ENCODE measurements at places on chromosomes 16 and 17.

- DNase-seq, result no peak
Observed at GRCh38 chr17:72862276-72862999, 230.1 kb downstream of the SLC39A11 start.

DNA sequence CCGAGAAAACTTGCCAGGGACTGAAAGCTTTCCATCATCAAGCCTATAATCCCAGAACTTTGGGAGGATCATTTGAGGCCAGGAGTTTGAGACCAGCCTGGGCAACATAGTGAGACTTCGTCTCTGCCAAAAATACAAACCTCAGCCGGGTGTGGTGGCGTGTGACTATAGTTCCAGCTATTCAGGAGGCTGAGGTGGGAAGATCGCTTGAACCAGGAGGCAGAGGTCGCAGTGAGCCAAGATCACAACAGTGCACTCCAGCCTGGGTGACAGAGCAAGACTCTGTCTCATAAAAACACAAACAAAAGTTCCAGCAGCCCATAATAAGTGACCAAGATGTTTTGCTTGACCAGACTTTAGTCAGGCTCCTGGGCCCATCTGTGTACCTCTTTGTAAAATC is 1.9 kb downstream of the MEAK7 start:
- DNase-seq, result no peak

- DNase-seq, result no peak
Observed at GRCh38 chr17:41730479-41730878, 4.0 kb downstream of the HAP1 start.

DNA sequence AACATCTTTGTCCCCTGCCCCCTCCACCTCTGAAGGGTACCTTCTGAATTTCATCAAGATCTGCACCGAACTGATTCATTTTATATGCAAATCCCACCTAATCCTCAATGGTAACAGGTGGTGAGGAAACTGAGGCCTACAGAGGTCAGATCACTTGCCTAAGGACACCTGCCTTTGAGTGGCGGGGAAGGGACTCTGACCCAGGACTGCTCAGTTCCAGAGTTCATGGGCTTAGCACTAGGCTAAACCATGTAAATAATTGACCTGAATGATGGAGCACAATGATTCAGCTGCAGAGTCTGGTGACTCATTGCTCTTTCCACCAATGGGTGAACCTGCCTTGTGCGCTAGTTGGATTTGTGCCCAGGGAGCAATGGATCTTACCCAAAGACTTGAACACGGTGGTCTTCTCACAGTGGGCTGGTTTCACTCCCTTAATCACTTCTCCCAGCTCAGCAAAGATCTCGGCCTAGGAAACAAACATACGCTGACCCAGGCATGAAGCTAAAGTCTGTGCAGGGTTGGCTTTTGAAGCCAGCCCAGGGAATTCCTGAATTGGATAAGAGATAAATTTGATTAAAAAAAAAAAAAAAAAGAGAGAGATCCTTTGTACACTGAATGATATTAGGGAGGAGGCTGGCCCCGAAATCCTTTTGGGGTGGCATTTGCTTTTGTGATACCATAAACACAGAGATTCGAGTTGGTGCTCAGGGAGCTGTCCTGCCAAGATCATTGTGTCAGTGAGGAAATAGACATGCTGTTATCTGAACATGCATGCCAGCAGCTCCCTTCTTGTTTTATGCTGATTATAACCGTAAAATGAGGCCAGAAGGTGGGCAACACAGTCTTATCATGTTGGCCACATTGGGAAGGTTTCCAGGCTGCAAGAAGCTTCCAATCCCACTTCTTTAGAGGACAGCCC is 17.0 kb downstream of the CRYM start:
- DNase-seq, result peak; percentile 98

GRCh38 chr17:33944412-33944811 is 310.7 kb upstream of the CCL2 start:
- no peak for DNase-seq

DNA sequence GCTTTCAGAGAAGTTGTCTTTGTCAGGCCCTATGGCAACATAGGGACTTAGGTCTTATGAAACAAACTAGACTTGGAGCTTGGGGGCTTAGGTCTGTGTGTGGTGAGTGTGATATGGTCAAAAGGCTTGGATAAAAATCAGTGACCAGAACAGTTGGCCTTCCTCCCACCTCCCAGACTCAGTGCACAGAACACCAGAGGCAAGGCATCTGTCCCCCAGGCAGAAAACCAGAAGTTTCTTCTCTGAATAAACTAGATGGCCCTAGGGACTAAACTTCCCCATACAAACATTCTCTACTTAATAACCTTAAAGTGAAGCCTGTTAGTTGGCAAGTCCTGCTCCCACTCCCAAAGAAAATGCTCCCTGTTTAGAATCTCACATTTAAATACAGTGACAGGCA is 39.2 kb upstream of the PMFBP1 start:
- no peak for DNase-seq

DNA sequence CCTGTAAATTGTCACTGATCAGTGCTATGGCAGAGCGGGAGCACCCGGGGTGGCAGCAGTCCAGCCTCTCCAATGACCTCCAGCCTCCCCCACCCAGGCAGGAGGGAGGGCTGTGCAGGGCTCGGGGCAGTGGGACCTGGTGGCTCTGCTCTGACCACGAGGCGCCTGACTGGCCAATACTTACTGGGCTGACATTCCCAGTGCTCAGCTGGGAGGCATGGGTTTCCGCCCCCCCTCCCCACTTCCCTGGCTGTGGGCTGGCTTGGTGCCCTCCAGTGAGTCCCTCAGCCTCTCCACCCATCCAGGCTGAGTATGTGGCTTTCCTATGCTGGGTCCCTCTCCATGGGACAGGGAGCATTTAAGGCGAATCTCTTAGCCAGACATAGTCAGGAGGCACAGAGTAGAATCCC is 2.7 kb downstream of the SOCS3 start:
- DNase-seq, result no peak

DNA sequence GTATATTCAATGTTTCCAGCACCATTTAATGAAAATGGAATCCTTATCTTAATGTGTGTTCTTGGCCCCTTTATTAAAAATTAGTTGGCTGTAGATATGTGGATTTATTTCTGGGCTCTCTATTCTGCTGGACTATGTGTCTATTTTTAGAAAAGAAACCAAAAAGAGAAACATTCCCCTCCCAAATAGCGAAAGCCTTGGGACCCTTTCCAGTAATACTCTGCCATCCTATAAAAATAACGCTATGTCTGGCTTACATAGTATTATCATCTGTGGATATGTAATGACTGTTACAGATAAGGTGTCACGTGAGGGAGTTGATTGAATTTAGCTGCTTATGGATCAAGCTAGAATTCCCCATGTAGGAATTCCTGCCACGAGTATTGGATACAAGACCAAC is 279.3 kb upstream of the KIF2B start:
- DNase-seq, result no peak

- no peak for DNase-seq
Observed at GRCh38 chr17:8175795-8176196, 384 bp downstream of the TMEM107 start.

DNA sequence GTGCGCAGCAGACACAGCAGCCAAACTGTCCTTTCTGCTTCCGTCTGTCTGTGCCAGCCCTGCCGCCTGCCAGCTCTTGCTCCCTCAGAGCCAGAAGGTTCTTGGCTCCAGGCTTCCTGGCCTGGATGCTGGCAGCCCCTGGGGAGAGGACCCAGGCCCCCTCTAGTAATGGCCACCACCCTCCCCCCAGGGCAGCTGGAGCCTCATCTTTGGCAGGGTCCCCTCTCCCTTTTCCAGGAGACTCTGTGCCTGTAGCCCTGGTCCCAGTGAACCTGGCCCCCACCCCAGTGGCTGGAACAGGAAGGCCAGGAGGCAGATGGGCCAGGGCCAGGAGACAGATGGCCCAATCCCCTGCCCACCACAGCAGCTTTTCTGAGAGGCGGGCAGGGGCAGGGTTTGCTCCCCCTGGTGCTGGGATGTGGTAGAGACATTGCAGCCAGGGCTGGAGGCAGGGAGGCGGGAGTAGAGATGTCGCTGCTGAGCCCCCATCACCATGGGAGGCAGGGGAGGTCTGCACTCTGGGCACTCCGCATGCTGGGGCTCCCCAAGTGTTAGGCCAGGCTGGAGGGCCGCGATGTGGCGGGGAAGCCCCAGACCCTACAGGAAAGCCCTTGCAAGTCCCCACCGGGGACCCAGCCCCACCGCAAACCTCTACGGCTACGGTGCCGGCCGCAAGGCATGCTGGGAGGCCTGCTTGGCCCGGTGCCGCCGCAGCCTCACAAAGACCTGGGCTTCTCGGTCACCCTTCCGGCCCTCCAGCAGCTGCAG is 16.7 kb downstream of the UNC13D start:
- peak; percentile 75 for DNase-seq

DNA sequence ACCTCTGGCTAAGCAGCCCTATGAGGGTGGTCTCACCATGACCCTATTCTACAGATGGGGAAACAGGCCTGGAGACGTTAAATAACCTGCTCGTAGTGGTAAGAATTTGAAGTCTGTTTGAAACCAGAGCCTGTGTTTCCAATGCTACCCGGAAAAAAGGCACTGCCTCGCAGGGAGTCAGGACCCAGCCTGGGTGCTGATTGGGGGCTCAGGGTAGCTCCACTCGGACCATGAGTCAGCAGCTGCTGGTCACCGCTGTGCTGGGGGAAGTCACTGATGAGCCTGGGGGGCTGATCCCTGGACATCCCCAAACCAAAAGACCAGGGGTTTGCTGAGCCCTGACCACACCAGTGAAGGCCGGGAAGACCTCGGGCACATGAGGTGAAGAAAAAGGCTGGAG is 9.4 kb upstream of the PLD6 start:
- DNase-seq, result no peak

DNA sequence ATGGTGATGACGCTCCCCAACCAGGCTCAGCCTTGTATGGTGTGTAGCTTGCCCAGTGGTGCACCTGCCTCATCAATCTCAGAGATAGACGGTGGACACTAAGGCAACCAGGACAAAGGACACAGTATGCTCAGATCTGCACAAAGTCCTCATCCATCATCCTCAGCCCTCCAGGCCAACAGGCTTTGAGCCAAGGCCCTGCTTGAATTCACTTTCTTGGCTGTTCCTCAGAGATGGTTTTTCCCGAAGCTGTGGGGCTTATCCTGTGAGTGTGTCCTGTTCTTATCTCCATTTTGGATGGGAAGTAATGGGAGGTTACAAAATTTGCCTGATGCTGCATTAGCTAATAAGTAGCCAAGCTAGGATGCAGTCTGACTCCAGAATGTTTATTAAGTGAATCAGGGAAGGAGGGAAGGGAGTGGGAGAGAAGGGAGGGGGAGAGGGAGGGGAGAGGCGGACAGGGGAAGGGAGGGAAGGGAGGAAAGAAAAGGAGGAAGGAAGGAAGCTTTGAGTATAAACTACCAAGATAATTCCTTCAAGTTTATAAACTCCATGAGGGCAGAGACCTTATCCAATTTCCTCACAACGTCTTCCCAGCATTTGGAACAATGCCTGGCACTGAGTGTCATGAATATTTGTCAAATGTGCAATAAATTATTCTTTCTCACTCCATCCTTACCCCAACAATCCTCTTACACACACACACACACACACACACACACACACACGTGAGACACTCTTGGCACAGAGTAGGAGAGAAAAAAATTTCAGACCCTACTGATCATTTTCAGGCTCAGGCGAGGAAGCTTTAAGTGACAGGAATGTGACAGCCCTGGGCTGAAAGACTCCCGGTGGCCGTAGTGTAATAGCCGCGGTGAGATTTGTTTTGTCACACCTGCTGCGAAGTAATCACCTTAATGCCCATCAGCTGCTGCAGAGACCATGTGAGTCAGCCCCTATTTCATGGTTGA is 84.3 kb downstream of the BMERB1 start:
- no peak for DNase-seq

DNA sequence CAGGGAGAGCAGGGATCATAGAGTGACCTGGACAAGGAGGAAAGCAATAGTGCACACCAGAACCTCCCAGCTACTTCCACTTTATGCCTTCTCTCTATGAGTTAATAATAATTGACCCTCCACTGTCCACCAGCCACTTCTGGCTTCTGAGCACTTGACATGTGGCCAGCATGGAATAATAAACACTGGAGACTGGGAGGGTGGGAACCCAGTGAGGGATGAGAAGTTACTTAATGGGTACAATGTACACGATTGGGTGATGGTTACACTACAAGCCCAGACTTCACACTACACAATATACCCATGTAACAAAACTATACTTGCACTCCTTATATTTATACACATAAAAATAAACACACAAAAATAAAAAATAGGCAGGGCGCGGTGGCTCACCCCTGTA is 11.4 kb downstream of the CDC42EP4 start:
- DNase-seq, result no peak

DNA sequence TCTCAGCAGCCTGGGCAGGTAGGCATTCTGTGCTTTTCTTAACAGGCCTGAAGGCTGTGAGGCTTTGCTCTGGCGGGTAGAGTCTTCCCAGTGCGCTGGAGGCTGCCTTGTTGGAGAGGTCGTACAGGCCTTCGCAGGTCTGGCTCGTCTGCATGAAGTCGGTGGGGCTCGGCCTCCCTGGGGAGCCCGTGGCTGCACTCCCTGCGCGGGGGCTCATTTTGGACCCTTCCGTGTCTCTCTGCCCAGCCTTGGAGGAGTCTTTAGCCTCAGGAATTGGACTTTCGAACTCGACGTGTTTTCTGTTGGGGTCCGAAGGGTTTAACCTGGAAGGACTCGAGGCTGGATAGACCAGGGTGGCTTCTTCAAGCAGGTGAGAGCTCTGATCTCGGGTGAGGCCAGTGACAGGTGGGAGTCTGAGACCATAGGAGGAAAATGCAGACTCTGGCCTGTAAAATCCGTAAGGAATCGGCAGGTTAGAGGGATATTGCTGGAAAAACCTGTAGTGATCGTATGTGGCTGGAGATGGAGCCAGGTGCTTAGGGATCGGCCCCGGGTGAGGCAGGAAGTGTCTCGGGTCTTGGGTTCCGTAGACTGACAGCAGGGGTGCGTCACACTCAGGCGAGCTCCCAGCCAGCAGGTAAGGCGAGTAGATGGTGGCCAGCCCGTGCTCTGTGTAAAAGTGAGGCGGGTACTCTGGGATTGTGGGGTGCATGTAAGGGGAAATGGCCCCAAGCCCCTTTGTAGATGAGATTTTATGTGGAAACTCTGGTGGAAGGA is 8.6 kb downstream of the ZNF750 start:
- no peak for DNase-seq

Data from small intestine (tissue), 16 donors.